Ascending aorta (tissue), 2 donors: ENCODE measurements at places on chromosomes 3 and 15.

DNA sequence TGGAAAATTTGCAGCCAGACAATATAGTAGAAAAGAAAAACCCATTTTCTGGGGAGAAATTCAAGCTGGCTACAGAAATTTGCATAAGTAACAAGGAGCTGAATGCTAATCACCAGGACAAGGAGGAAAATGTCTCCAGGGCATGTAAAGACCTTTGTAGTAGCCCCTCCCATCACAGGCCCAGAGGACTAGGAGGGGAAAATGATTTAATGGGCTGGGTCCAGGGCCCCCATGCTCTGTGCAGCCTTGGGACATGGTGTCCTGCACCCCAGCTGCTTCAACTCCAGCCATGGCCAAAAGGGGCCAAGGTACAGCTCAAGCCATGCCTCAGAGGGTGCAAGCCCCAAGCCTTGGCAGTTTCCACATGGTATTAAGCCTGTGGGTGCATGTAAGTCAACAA lies 197.6 kb upstream of the POU1F1 start:
- DNase-seq = no peak

DNA sequence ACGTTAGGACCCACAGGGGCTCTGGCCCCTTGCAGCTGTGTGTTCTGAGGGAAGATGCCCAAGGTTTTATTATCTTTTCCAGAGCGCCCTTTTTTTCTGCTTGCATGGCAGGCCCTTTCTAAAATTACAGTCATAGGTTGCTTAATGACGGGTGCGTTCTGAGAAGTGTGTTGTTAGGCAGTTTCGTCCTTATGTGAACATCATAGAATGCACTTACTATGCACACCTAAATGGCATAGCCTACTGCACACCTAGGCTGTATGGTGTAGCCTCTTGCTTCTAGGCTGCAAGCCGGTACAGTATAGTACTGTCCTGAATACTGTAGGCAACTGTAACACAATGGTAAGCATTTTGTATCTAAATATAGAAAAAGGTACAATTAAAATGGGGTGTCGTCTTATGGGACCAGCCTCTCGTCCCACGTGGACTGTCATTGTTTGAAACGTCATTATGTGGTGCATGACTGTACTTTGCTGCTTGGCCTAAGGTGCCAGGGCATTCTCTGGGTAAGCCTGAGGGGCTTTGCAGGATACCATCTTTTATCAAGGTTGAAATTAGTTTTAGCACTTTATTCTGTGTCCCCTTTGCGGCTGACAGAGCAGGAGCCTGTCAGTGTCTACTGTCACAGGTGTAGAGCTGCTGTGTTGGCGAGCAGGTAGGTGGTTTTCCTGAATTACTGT lies 10.9 kb downstream of the KLF13 start:
- no peak for DNase-seq

DNA sequence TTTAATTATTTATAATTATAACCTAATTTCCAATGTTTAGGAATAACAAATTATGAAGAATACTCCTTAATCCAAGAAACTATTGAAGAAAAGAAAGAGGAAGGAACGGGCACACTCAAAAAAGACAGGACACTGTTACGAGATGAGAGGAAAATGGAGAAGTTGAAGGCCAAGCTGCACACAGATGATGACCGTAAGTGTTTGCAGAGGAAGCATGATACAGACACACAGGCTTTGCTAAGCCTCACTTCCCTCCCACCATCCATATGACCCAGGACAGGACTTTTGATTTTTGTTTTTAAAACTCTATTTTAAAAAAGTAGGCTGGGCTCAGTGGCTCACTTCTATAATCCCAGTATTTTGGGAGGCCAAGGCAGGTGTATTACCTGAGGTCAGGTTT lies 389.4 kb upstream of the TPM1 start:
- no peak for DNase-seq

DNA sequence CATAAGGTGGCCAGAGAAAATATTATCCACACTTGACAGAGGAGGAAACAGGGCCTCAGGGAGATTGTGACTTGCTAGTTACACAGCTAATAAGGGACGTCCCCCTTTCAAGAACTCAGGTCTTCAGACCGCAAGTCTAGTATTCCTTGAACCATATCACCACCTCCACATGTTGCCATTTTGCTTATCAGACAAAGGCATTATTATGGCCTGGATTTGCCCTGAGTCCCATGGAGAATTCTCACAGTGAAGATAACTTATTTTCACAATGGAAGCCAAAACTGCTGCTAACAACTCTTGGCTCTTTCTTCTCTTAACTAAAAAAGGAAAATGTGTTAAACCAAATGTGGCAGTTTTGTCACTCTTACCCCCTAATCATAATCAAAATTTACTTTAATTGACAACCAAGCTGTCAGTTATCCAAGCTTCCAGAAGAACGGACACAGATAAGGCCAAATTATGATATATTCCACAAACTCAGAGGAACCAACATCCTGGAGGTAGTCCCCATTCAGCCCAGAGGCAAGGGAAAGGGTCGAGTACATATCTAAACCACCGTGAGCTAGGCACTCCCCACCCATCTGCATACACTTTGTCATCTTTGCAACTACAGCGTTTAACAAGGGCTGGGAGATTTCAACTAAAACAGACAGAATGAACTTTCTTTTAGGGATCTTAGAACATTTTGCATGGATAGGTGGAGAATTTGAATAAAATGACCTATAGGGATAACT lies 63.6 kb upstream of the THBS1 start:
- no peak for DNase-seq

GRCh38 chr15:39855400-39855799 lies 64.7 kb downstream of the GPR176 start:
- no peak for DNase-seq
